ENCODE measurements at places on chromosomes 6 and 20.
A peak's percentile ranks its signal among the peaks of the same experiment; 100 is the strongest.

GRCh38 chr6:129309154-129309553 lies 400.8 kb downstream of the ARHGAP18 start:
- DNase-seq: no peak

- peak; percentile 66 for DNase-seq
Observed at GRCh38 chr20:36202891-36203338, 33.4 kb upstream of the AAR2 start.

DNA sequence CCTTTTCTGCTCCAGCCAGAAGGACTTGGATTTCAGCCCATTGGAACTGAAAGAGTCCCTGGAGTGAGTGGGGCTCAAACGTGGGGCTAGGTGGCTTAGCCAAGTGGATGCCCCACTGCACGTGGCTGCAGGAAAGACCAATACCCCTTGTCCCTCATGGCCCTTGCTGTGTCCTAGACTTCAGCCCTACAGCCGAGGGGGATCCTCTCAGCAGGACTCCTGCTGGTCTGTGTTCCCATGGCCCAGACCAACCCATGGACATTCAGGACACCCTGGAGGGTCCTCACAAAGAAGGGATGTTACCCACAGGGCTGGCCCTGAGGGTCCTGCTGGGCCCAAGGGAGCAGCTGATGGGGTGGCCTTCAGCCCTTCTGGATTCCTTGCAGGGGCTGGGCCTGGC lies 30.0 kb upstream of the PHACTR3 start:
- no peak for DNase-seq

DNA sequence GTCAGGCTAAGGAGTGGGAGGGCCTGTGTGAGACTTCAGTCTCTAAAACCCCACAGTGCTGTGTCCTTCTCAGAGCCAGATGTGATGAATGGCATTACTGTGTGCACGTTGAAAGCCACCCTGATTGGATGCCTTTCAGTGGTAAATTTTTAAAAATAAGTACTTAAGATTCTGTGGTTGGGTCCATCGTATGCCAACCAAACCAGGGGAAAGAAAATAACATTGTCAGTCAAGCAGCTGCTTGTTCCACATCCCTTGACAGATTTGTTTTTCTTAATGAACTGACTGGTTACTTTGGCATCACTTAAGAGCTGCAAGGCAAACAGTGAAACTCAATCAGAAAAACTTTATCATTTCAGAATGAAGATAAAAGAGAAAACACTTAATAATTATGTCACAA lies 334.0 kb upstream of the NT5E start:
- no peak for DNase-seq

DNA sequence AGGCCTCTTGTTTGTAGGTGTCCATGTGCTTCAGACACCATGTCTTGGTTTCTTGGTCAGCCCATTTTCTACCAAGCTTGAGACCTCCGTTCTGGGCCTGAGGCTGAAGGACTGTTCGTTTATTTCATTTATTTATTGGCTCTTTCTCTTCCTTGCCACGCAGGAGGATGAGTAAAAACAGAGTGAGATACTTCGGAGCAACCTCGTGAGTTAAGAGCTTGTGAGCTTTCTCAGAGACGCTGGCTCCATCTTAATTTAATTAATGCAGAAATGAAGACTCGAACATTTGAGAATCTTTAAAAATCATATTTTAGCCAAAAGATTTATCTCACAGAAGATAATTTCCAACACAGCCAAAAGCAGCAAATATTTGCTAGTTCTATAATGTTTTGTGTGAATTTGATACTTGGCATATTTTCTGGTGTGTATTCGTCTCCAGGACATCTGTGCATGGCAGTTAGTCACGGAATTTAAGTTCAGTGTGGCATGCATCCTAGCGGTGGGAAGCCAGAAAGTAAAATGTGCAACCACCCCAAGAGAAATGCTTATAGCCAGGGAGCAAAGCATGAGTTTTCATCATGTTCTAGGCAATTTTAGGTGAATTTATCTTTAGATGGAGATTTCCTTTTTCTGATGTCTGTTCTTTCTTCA lies 76.0 kb downstream of the THBS2 start:
- DNase-seq: no peak

- DNase-seq: no peak
Observed at GRCh38 chr20:49850463-49851230, 38.0 kb downstream of the SLC9A8 start.

- no peak for DNase-seq
Observed at GRCh38 chr20:62359043-62359490, 8.0 kb downstream of the LAMA5 start.

DNA sequence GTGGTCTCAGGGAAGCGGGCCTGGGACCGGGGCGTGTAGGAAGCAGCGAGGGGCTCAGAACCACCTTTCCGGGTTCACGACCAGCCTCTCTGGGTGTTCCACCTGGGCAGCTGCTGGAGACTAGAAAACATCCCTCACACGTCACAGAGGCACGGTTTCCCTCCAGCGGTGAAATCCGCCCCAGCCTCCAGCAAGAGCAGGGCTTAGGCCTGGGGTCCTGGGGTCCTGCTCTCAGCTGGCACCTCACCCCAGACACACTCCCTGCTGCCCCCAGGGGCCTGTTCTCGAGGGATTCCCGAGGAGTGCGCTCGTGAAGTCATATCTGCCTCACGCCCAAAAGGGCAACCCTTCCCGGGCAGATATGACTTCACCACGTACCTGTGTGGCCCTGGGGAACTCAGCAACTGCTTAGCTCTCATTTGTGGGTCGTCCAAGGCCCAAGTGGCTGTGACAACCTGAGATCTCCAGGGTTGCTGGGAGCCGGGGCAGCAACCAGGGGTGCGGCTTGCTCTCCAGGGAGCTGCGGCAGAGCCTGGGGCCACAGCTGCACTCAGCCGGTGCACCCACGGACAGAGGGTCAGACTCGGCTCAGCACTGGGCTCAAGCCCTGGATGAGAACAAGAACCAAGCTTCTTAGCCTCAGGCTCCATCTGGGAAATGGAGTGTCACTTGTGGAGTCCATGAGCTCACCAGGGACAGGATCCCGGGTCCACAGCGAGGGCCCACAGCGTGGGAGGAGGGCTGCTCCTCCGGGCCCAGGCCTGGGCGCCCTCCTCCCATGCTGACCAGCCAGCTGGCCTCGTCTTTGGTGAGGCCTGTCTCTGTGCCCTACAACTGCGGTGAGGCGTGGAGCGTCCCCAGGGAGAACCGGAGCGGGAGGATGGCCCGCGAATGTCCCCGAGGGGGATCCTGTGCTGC lies 661 bp downstream of the FNDC11 start:
- DNase-seq: no peak

- no peak for DNase-seq
Observed at GRCh38 chr6:142927271-142927580, 17.8 kb downstream of the HIVEP2 start.

- peak; percentile 85 for DNase-seq
Observed at GRCh38 chr20:3165473-3166337, 6.0 kb upstream of the FASTKD5 start.

- peak; percentile 87 for DNase-seq
Observed at GRCh38 chr6:43687437-43688347, at the start of gene MRPS18A. Gene MRPS18A (minus strand): TSS chr6:43687791. CDS start chr6:43687779, 12 bp downstream.

- DNase-seq: no peak
Observed at GRCh38 chr6:132228894-132229293, 172.4 kb downstream of the MOXD1 start.

DNA sequence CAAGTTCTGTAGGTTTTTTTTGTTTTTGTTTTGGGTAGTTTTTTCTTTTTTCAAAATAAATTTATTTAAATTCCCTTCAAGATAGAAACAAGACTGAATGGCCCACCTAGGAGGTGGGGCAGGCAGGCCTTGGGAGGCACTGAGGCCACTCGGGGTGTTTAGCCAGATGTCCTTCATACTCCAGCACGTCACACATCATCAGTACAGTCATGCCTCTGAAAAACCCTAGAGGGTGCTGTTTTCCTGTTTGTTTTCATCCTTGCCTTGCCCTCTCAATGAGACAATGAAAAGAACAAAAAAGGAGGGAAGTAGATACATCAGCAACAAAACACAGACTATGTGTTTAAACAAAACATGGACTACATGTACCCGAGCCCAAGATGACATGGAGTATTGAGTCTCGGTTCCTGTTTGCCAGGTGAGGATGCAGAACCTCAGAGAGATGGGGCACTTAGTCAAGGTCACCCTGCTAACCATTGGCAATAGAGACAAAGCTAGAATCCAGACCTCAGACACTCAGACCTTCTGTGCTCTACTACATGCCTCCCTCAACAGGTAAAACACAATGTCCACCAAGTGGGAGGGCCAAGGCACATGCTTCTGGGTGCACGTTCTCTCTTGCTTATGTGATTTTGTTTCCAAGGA lies 26.8 kb upstream of the CLIC5 start:
- peak; percentile 74 for DNase-seq

GRCh38 chr6:8549074-8549790 lies 113.9 kb upstream of the SLC35B3 start:
- DNase-seq: peak; percentile 0

DNA sequence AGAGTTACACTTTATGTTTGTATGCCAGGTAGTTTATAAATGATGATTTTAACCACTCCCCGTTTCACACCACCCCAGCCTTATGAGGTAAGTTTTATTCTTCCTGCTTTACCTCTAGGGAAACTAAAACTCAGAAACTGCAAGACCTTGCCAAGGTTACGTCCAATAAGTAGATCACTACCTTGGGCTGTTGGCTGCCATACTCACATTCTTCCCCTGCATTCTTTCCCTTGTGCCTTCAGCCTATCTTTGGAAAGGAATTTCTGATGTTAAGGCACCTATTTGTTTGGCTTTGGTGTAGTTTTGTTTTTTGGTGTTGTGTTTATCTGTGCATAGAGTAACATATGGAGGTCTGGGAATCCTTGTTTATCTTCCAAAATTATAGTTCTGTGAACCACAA lies 122.1 kb downstream of the UST start:
- peak; percentile 28 for DNase-seq

DNA sequence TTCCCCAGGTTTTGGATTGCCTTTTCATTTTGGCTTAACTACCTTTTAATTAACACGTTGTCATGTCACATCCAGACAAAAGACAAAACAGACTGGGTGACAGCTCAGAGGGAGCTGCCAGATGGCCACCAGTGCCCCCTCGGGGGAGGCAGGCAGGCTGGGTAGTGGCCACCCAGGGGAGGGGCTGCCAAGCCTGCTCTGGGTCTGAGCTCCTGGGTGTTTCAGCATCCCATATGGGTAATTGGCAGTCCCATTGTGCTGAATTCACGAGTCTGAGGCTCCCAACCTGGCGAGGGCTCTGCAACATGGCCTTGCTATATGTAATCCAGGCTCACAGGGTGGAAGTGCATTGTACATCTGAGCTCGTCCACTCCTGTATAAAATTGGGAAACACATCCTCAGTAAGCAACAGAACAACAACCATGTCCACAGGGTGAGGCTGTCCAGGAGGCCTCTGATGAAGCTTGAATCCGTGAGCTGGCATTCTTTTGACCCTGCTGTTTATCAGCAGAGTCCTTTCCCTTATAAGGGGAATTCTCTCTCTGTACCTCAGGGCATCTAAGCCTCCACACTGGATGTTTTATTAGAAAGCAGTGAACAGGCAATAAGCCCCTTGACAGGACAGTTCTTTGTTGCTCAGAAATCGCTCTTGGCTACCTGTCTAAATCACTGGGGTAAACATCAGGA lies 111.7 kb upstream of the SLC22A23 start:
- DNase-seq: peak; percentile 83

Measured in cardiac muscle cell (in vitro differentiated cells and primary cell).